ENCODE measurements at places on chromosomes 3 and 15.

DNA sequence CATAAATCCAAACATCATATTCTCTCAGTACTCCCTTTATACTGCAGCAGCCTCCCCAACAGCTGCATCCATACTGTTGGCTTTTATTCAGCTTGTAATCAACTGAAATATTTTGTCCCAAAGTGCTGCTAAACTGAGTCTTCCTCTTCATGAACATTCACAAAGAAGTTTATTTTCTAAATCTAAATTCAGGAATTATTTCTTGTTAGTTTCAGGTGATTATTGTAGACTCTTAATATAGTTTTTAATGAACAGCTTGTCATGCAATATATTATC, 269.3 kb upstream of the UBE2E2 start:
- no peak for DNase-seq

- DNase-seq: no peak
Measured at GRCh38 chr15:87487484-87487883, 769.1 kb downstream of the NTRK3 start.

GRCh38 chr3:193730511-193730910, 137.5 kb downstream of the OPA1 start:
- DNase-seq: no peak

GRCh38 chr3:95134693-95135413, 1072.0 kb downstream of the NSUN3 start:
- peak; percentile 14 for DNase-seq

GRCh38 chr15:60912984-60913697, 316.0 kb downstream of the RORA start:
- DNase-seq: no peak

GRCh38 chr3:11548721-11549131, 95.0 kb downstream of the VGLL4 start:
- DNase-seq: peak; percentile 54

DNA sequence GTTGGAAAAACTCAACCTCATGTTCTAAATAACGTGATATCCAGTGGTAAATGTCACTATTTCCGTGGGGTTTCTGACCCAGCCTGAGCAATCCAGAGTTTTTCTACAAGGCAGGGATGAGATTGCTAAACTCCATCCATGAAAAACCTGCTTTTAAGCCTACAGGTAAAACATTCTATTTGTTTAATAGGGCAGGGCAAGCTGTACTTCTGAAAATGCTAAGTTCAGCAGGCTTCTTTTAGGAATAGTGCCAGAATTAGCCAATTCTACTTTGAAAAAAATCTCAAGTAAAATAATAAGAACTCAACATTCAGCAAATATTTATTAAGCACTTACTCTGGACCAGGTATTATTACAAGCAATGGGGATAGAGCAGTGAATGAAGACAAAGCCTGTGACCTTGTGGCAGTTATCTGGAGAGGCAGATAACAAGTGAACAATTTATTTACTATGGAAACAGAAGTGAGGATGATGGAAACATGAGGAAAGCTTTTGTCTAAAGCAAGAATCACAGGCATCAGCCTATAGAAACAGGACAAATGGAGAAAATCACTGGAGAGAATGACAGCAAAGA, 13.3 kb downstream of the RPSA start:
- DNase-seq: no peak

DNA sequence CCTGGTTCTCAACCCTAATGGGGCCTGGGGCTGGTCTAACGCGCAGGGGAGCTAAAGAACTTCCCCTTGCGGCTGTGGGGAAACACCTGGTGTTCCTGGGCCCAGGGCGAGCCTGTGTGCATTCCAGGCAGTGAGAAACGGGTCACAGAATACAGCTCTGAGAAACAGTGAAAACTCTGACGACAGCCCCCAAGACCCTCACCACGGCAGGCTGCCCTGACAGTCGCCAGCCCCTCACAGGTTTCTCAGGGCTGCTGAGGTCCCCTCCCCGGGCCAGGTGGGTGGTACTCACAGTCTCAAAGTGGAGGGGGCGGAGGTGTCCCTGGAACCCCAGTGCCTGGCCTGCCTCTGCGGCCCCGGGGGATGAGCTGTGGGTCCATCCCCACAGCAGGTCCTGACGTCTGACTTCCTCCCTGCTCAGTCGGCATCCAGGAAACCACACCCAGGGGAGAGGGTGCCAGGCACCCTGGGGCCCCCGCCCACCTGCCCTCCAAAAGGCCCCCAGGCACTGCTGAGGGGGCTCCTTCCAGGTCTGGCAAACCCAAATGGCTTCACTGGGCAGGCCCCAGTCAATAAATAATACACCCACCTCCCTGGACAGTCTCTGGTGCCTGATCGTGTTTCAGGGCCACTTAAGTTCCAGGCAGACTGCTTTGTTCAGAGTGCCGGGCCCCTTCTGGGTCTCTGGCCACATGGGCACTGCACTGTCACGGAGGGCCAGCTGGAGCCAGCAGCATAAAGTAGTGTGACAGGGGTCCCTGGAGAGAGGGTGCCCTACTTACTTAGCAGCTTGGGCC, 57.7 kb downstream of the IQSEC1 start:
- no peak for DNase-seq

GRCh38 chr3:160566499-160566898, 1.1 kb upstream of the KPNA4 start:
- no peak for DNase-seq

DNA sequence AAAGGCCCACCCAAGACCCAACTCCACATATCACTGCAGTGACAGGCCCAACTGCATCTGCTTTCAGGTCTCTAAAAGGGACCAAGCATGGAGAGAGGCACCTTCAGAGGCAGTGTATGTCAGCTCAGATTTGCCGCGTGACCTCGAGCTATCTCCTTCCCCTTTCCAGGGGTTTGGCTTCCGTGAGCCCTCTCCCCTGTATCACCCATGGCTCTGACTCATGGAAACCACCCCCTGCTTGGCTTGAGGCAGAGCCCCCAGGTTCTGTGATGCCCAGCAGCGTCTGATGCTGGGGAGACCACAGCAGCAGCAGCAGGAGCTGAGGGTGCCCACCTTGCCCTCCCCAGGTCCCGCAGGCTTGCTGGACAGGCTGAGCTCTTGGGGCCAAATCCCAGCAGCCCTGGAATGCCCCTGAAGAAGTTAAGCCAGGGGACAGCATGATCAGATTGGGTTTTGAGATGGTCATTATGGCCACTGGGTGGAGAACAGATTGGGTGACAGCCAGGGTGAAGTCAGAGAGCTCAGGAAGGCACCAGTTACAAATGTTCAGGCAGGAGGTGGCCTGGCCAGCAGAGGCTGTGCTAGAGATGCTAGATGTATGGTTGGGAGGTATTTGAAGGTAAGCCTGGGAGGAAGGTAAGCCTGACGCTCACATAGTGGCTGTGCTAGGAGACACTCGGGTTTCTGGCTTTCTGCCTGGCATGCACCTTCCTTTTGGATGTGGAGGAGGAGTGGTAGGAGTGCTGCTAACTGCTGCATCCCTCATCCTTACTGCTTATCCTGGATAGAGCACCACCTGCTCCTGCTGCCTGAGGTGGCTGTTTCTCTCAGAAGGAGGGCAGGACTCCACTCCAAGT, 42.9 kb downstream of the FGD5 start:
- DNase-seq: no peak

- DNase-seq: no peak
Measured at GRCh38 chr3:135142530-135142929, 347.5 kb downstream of the EPHB1 start.

- DNase-seq: no peak
Measured at GRCh38 chr15:58900631-58901030, 32.8 kb downstream of the SLTM start.

DNA sequence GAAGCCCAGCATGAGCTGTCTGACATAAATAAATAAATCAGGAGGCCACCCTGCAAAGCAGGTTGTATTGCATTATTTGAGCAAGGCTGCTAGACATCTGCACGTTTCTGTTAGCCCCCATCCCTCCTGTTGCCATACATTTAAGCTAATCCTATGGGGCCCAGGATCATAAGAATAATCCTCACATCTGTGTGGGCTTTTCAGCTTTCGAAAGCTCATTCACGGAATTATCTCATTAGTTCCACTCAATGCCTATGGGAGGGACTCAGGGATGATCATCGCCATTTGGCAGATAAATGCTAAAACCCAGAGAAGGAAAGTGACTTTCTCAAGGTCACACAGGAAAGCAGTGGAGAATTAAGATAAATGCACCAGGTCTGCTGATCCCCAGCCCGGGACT, 123.4 kb downstream of the TLE3 start:
- no peak for DNase-seq

DNA sequence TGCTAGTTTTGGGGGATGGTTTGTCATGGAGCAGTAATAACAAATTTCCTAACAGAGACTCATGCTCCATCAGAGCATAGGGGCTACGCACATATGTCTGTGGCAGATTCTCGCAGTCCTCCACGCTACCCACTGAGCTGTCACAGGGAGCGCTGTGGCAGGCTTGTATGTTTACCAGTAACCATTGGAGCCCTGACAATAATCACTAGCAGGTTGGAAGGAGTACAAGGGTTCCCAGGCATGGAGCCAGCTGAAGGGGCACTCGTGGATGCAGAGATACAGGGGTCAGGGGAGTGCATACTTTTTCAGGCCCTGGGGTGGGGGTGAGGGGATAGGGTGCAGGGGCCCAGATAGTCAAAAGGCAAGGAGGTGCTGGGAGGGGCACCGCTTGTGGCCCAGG, 7.9 kb upstream of the GP9 start:
- no peak for DNase-seq

GRCh38 chr3:73326396-73326795, 264.9 kb downstream of the EBLN2 start:
- no peak for DNase-seq

DNA sequence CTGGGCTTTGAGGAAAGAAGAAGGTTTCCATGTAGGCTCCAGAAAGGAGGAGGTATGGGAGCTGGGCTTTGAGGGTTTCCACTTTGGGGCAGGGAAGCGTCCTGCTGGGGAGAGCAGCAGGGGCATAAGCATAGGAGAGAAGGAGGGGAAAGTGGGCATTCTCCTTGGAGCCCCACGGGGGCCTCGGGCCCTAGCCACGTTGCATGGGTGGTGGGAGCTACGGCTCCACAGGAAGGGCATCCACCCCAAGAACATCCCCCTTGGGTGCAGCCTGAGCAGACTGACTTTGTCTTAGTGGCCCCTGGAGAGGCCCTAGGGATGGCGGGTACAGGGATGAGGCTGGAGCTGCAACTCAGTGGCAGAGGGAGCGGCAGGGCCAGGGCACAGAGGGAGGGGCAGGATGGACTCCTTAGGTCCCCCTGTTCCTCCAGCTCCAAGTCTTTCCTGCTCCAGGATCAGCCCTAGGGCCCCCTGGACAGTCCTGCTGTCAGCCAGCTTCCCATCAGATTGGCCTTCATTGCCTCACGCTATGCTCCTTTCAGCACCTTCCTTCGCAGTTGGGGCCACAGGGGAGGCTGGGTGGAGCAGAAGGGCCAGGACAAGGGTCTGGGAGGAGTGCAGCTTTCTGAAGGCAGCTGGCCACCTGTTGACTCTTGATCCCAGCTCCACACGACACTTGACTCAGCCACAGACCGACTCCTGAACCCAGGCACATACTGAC, 22.9 kb downstream of the PRR20G start:
- DNase-seq: no peak

GRCh38 chr3:122941228-122942206, 86.0 kb downstream of the SEMA5B start:
- no peak for DNase-seq

DNA sequence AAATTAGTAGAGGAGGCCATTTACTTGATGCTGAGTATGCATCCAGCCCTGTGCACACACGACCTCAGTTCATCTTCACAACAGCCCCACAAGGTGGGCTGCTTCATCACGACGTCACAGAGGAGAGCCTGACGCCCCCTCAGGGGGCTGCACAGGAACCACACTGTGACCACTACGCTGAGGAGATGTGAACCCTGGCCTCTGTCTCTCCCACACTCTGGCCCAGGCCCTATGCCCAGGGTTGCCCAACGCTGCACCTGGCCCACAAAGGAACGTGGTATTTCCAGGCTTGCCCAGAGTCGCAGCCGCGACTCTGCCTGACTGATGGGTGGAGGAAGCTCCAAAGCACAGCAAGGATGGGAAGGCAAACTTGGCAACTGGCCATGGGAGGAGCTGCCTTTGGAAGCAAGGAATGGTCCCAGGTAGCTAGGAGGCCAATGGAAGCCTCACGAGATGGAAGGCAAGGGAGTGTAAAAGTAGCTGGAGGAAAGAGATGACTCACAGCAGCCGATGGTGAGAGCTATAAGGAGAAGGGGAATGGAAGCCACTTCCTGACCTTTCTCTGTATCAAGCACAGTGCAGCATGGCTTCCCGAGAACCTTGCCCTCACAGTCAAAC, 226.0 kb downstream of the KLF13 start:
- no peak for DNase-seq

DNA sequence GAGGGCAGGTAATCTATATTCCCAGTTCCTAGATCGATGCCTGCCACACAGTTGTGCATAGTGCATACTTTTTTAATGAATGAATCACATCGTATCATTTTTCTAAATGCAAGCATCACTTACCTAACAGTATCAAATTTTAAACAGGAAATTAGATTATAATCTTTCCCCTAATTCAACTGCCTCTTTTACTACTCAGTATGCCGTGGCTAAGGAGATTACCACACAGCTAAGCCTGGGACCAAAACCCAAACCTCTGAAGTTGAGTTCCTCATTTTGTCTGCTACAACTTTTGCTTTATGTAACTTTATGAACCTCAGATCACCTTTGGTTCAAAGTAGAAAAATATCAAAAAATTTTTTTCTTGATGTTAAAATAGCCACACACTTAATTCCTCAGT, 53.2 kb upstream of the FNDC3B start:
- no peak for DNase-seq

GRCh38 chr3:141845407-141846049, 30.9 kb upstream of the ATP1B3 start:
- no peak for DNase-seq

- DNase-seq: no peak
Measured at GRCh38 chr15:100723315-100723801, 121.0 kb downstream of the ASB7 start.

DNA sequence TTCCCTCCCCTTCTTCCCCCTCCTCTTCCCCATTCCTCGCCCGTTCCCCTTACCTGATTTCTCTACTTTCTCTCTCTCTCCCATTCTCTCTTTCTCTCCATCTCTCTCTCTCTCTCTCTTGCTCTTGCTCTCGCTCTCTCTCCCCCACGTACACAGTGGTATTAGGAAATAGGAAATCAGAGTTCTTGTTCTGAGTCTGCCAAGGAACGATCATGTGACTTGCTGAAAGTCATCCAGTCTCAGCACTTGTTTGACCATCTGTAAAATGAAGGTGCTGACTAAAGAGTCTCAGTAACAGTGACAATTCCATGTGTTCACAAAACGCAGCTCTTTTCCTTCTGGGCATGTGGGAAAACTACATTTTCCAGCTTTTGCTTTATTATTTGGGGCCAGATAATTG, 445.0 kb upstream of the TGFBR2 start:
- DNase-seq: peak; percentile 27

GRCh38 chr3:130480736-130481135, 36.2 kb upstream of the COL6A6 start:
- peak; percentile 29 for DNase-seq

- no peak for DNase-seq
Measured at GRCh38 chr3:171948674-171949073, 90.7 kb upstream of the FNDC3B start.

GRCh38 chr3:33363113-33363800, 76.9 kb downstream of the UBP1 start:
- no peak for DNase-seq

GRCh38 chr3:71662056-71662455, 63.1 kb downstream of the EIF4E3 start:
- DNase-seq: no peak

All from fibroblast of skin of left quadriceps (primary cell).